Activated CD8-positive, alpha-beta memory T cell treated with anti-CD3 and anti-CD28 coated beads for 1 hour (primary cell): ENCODE measurements at places on chromosomes 4 and X.

DNA sequence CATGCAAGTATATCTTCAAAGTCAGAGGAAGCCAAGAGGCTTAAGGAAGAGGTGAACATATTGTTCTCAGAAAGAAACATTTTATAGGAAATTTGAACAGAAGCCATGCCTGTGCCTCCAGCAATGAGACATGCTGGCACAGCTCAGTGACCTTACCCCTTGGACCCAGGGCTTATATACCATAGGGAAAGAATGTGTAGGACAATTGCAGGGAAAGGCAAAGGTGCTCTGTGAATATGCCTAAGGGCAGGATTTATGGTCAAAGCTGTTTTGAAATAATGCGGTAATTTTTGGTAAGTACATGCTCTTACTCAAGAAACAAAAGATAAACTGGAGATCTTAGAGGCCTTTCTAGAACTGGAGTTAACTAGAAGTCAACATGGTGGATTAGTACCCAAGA is 568.8 kb downstream of the GRID2 start:
- no peak for DNase-seq

- no peak for DNase-seq
Measured at GRCh38 chrX:107823456-107823855, 2.2 kb upstream of the MID2 start.

GRCh38 chr4:128524311-128524710 is 236.7 kb upstream of the PGRMC2 start:
- DNase-seq, result no peak

- no peak for DNase-seq
Measured at GRCh38 chr4:6566391-6567190, 8.4 kb upstream of the MAN2B2 start.

GRCh38 chr4:113410686-113411085 is 350.9 kb downstream of the CAMK2D start:
- DNase-seq, result no peak

DNA sequence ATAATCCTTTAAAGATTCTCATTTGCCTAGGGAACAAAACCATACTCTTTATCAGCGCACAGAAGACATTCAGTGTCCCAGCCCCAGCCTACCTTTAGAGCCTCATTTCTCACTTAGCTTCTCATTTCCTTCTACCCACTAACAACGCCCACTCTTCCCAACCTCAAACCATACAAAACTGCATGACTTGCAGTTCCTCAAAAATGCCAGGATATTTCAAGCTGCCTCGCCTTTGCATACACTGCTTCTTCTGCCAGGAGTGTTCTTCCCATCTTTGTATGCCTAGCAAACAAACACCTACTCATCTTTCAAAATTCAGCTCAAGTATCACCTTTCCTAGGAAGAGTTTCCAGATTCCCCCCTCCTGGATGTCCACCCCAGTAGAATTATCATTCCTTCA is 129.9 kb upstream of the ADGRL3 start:
- DNase-seq, result no peak

DNA sequence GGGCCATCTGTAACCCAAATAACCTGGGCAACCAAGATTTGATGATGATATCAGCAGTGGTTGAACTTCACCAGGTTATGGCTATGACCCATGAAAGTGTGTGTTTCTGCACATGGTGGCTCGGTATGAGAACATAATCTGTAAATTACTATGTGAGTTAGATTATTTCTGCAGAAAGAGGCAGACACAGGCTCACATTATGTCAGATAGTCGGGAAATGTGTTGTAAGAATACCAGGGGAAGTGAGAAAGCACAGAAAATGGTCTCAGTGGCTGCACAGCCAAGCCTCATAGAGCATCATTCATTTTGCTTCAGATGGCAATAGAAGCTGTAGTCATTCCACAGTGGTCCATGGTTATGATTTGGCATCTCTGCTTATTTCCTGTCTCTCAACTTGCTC is 63.0 kb upstream of the RBPJ start:
- no peak for DNase-seq

- DNase-seq, result no peak
Measured at GRCh38 chrX:71541210-71542022, 8.5 kb downstream of the OGT start.
